ENCODE measurements at places on chromosomes 1 and 21.

GRCh38 chr1:36420836-36421317 is 23.2 kb upstream of the LSM10 start:
- DNase-seq: peak; percentile 92

DNA sequence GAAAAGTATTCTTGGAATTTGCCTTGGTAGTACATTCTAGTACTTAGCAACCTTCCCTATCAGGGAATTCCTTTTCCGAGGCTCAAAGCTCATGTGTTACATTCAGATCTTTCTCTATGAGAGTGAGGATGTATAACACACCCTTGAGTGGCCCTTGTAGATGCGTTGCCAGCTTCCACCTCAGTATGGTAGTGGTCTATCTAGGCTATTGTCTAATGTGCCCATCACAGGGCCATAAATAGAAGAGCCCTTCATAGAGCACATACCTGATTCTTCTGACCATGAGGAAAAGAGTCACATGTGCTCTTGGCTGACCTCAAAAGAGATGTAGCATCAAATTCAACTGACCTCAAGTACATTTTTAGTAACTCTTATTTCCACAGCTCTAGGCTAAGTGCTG is 14.0 kb upstream of the ZC3H11B start:
- DNase-seq: no peak

DNA sequence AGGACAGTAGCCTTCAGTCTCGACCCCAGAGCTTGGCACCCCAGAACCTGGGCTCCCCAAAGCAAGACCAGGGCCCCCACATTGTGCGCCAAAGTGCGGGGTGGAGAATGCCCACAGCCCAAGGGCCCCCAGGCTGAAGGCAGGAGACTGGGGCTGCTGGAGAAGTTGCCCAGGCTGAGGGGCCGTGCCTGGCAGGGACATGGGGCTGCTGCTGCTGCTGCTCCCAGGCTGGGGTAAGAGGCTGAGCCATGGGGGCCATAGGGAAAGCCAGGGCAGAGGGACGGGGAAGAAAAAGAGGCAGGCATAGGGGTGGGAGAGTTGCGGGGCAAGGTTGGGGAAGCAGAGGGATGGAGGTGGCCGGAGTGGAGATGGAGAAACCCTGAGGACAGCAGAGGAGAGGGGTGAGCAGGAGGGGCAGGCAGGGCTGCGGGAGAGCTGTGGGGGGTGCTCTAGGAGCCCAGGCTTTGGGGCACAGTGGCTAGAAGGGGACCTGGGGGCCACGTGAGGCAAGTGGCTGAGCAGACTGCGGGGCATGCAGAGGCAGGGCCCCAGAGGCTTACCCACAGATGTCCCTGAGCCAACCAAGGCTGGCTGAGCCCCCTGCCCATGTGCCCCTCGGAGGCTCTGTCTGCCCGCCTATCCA is 18.9 kb downstream of the SLC27A3 start:
- no peak for DNase-seq

GRCh38 chr1:240998024-240998423 is 359.0 kb downstream of the RGS7 start:
- no peak for DNase-seq

- no peak for DNase-seq
Measured at GRCh38 chr1:177228693-177229065, 57.9 kb downstream of the BRINP2 start.

GRCh38 chr1:45348609-45348965 is 8.3 kb upstream of the MUTYH start:
- no peak for DNase-seq

DNA sequence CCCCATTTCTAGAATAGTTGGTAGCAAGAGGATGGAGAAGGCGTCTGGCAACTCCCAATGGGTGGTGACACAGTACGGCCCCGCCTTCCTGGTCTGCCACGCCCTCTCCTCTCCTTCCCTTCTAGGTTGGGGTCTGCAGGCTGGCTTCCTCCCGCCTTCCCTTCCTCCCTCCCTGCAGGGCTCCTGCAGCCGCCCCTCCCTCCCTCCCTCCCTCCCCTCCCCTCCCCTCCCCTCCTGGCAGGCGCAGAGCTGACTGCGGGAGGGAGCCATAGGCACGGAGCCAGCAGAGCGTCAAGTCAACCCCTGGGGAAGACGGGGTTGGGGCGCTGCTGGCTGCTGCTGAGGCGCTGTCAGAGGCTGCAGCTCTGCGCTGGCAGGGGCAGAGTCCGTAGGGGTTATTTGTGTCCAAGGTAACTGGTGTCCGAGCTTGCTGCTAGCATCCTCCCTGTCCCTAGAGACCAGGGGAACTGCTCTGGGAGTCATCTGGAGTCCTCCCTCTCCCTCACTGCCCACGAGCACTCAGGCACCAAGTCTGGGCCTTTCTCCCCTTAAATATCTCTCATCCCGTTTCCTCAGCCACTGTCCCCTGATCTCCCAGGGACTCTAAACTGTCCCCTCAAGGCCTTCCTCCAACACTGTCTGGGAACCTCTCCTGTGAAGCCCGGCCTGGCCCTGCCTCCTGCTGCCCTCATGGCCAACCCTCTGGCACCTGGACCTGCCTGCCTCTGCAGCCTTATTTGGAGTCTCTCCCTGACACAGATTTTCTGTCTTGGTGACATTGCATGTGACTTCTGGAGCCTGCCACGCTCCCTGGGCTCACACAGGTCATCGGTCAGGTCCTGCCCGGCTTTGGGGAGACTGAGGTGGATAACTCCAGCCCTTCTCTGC is 57.4 kb upstream of the ACOT11 start:
- DNase-seq: no peak

- peak; percentile 47 for DNase-seq
Measured at GRCh38 chr1:20216574-20216973, 30.3 kb upstream of the PLA2G2C start.

Measured in activated CD4-positive, alpha-beta T cell treated with anti-CD3 and anti-CD28 coated beads, Interleukin-2, Interleukin-4, amounts not matched to agents 100 ng/mL and 50 ng/mL, durations not matched to agents 16 hours and 8 hours (primary cell).